ENCODE measurements at places on chromosomes 3 and 15. TPM values are rescaled to one million over a fixed set of nuclear protein-coding genes. Genes with fewer than 3 reads are reported as not detected.

Gene CLDN1
- total RNA-seq: 11.3 TPM

Gene SERINC4
- total RNA-seq: 0.05 TPM

Gene CFAP161
- 2.0 TPM for total RNA-seq

Gene UPK1B
- not detected for total RNA-seq

Gene CDAN1
- 11.9 TPM for total RNA-seq

Gene GOLGA8J
- not detected for total RNA-seq

Gene RAD51
- total RNA-seq: 12.3 TPM

Gene ZBTB20
- total RNA-seq: 22.1 TPM

Gene RASGRF1
- total RNA-seq: 0.07 TPM

Gene LRRIQ4
- not detected for total RNA-seq

Gene ZCWPW2
- total RNA-seq: 0.47 TPM

Gene NOX5
- not detected for total RNA-seq

Gene GPR156
- total RNA-seq: 0.07 TPM

Gene FAM174B
- total RNA-seq: 6.3 TPM

Gene GOLGA6L1
- total RNA-seq: not detected

Gene GHRL
- 0.53 TPM for total RNA-seq

Gene SSUH2
- total RNA-seq: not detected

Gene CLDN11
- 446 TPM for total RNA-seq

Gene CYP11A1
- total RNA-seq: not detected

Gene RTF1
- 20.1 TPM for total RNA-seq

Gene CYP19A1
- not detected for total RNA-seq

Gene CYP8B1
- total RNA-seq: not detected

Gene LMOD3
- not detected for total RNA-seq

Gene NPAP1
- not detected for total RNA-seq

Gene CADM2
- not detected for total RNA-seq

Gene SPSB4
- total RNA-seq: not detected

Gene WHAMM
- total RNA-seq: 5.5 TPM

Gene GHSR
- total RNA-seq: not detected

Gene CHCHD4
- 14.7 TPM for total RNA-seq

Gene GRM2
- total RNA-seq: not detected

Gene SNTN
- not detected for total RNA-seq

Gene CCR3
- total RNA-seq: not detected

Gene P3H2
- total RNA-seq: 19.0 TPM

Gene TUSC7
- total RNA-seq: not detected

Gene CDC25A
- 22.5 TPM for total RNA-seq

Gene CADPS
- total RNA-seq: not detected

Gene AMOTL2
- 127 TPM for total RNA-seq

Gene LSAMP
- not detected for total RNA-seq

Gene RGMA
- not detected for total RNA-seq

Gene CD86
- total RNA-seq: not detected

Gene TMEM207
- total RNA-seq: not detected

Gene RLBP1
- total RNA-seq: not detected

Gene TRMT10C
- total RNA-seq: 30.5 TPM

Gene GOLGA8S
- total RNA-seq: 0.07 TPM

Gene CPB1
- total RNA-seq: not detected

Gene REC114
- not detected for total RNA-seq

Gene SERPINI2
- not detected for total RNA-seq

Gene MYO5C
- total RNA-seq: 4.5 TPM

Gene SLCO3A1
- total RNA-seq: 0.59 TPM
